Testis (tissue), 5 donors: ENCODE measurements at places on chromosomes 12 and 14. TPM values are rescaled to one million over a fixed set of nuclear protein-coding genes. Genes with fewer than 3 reads are reported as not detected.
A peak's percentile ranks its signal among the peaks of the same experiment; 100 is the strongest.

DIO3 gene
- total RNA-seq = 4.6 TPM

GRCh38 chr14:66174453-66174891 is 311.7 kb upstream of the CCDC196 start:
- no peaks in the 10 kb centered on the region for H3K4me1 ChIP-seq
- no peak for DNase-seq
- no peak overlapping the region for H3K27ac ChIP-seq

GRCh38 chr14:55245657-55246268 is 25.5 kb upstream of the FBXO34 start:
- H3K4me3 ChIP-seq = no peak overlapping the region
- peaks cover 29% of the 10 kb centered on the region for H3K4me1 ChIP-seq
- H3K36me3 ChIP-seq = no peaks in the 10 kb centered on the region
- DNase-seq = peak; percentile 71

OVCH1 gene
- total RNA-seq = 0.43 TPM

DNA sequence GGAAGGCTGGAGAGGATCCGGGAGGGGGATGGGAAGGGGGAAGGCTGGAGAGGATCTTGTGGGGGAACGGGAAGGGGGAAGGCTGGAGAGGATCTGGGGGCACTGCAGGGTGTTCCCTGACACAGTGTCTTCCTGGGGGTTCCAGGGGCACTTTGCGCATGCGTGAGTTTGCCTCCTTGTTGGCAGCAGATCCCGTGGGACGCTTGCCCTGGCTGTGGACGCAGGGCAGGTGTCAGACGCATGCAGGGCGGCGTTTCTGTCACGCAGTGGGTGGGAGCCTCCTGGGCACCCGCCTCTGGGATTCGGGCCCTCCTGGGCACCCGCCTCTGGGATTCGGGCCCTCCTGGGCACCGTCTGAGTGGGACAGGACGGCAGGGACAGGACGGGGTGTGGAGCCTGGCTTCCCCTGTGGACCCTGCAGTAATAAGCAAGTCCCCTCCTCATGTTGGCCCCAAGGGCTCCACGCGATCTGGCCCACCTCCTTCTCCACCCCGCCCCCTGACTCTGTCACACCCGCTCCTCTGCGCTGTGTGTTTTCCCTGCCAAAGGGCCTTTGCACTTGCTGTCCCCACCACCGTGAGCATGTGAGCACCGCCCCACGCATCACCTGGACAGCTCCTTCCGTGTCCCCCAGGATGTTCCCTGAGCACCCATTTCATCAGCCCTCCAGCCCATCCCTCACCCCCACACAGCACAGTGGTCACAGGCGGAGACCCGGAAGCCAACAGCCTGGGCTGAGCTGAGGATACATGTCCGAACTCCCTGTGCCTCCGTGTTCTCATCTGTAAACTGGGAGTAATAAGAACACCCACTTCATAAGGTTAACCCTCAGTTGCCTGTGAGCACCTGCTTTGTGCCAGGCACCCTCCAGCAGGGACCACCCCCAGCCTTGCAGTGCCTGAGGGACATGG is 4.4 kb downstream of the MMP17 start:
- peaks cover 20% of the 10 kb centered on the region for H3K4me1 ChIP-seq
- peak overlapping the region; percentile 7 for H3K27ac ChIP-seq
- no peaks in the 10 kb centered on the region for H3K36me3 ChIP-seq
- DNase-seq = peak; percentile 79

DNA sequence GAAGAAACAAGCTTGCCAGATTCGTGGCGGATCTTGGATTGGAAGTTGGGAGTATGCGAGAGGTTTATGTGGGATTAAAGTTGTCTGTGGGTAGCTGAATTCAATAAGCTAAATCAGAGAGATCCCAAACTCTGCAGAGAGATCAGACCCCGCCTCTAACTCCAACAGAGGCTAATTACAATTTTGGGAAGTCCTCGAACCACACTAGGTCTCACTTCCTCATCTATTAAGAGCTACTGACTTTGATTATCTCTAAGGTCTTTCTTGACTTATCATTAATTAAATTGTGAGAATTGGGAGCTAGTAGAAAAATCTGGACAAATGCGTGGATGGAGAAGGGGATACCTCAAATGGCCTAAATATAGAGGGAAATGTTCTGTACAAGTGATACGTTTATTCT is 9.1 kb downstream of the NTF3 start:
- H3K27ac ChIP-seq = no peak overlapping the region
- no peaks in the 10 kb centered on the region for H3K4me1 ChIP-seq
- no peaks in the 10 kb centered on the region for H3K36me3 ChIP-seq
- DNase-seq = no peak
- no peaks in the 10 kb centered on the region for H3K27me3 ChIP-seq

ERP27 gene
- total RNA-seq = 0.39 TPM

APPL2 gene
- total RNA-seq = 140 TPM
